ENCODE measurements at places on chromosomes 7 and 10.

DNA sequence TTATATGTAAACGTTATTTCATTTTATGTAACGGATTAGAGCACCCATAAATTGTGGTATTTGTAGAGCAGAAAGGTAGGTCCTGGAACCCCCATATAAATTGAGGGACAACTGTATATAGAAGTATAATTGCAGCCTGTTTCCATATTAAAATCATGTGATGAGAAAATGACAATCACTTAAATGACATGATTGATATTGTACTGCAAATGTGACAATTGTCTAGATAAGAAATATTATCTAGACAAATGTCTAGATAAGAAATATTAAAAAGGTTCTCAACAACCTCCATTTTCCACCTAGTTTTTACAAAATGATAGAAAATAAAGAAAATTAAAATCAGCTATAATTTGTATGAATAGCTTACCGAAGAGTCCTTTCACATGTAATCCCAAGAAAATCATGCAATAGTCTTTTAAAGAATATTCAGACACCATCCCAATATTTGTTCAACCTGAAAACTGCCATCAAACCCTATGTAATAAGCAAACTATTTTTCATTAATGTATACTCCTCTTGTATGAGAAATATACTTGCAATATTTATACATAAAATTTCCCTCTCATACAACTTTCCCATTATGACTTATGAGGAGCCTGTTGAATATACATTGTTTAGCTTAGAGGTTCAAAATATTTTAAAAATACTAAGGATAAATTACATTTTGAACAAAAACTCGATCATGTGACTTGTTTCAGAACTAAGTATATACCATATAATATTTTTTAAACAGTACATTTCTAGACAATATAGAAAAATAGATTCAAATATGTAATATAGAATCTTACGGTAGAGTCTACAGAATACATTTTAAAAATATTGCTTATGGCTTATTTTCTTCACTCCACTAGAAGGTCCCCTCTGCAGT, 153.2 kb downstream of the CRPPA start:
- no peak for DNase-seq

DNA sequence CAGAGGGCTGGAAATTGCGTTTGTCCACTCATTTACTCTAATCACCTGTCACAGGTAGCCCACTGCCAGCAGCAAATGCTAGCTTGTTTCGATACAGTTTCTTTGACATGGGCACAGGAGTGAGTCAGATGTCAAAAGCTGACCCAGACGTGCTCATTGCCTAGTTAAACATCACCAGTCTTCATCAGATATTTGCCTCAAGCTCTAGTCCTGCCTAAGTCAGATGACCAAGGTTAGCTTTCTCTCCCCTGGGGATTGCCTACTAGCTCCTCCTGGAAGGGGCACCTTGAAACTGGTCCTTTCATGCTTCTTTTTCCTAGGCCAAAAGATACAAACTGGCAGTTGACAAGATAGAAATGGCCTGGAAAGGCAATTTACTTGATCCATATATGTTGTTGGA, 35.2 kb downstream of the GPAM start:
- no peak for DNase-seq

- DNase-seq, result no peak
Measured at GRCh38 chr7:80047032-80047431, 87.6 kb upstream of the GNAI1 start.

DNA sequence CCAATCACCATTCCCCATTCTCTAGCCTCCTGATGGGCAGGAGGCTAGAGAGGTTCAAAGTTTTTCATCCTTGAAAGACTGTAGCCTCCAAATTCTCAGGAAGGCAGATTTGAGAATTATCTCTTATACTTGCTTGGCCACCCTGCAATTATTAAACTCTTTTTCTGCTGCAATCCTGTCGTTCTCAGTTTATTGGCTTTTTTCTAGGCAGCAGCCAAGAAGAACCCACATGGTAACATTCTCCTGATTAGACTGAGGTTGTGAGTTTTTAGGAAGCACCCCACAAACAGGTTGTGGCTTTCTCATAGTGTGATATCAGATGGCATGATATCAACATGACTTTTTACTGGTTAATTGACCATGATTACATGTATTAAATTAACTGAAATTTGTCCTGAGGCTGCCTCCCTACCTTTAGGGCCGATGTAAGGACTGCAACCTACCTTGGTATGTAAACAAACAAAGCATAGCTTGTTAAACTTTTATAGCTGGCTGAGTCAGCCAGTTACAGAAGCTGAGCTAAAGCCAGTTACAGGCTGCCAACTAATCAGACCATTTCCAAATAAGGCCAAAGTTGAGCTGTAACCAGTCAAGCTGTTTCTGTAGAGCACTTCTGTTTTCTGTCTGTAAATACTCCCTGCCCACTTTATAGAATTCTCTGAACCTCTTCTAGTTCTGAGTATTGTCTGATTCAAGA, 3.2 kb upstream of the ZNF248 start:
- DNase-seq, result no peak

DNA sequence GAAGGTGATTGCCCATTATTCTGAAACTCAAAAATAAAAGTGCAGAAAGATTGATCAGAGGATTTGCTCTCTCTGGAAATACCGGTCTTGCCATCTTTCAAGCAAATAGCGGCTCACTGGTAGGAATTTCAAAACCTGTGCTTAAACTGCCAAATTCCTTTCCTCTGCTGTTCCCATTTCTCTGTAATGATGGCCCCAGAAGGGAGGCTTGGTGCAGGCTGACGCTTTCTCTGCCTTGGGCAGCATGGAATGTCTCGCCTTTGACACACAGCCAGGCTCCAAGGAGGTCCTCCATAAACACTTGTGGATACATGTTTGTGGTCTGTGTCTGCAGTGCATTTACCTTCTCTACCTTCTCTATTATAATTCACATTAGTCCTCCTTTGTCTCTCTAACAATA, 146.8 kb downstream of the HIBADH start:
- no peak for DNase-seq

DNA sequence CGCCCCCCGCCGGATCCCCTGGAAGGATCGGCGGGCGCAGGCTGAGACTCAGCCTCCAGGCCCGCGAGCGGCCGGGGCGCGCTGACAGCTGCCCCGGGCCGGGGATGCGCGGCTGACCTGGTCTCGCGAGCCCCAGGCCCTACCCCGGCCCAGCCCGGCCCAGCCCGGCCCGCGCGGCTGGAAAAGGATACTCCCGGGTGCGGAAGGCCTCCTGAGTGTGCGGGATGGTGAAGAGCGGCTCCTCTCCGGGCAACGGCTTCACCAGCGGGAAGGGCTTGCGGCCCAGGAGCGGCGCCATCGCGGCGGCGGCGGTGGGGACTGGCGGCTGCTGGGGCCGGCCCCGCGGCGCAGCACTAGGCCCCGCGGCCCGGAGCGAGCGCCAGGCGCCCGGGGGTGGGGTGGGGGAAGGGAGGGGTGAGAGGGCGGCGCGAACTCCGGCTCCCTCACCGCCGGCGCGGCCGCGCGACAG, 423 bp downstream of the BAZ1B start:
- peak; percentile 75 for DNase-seq

DNA sequence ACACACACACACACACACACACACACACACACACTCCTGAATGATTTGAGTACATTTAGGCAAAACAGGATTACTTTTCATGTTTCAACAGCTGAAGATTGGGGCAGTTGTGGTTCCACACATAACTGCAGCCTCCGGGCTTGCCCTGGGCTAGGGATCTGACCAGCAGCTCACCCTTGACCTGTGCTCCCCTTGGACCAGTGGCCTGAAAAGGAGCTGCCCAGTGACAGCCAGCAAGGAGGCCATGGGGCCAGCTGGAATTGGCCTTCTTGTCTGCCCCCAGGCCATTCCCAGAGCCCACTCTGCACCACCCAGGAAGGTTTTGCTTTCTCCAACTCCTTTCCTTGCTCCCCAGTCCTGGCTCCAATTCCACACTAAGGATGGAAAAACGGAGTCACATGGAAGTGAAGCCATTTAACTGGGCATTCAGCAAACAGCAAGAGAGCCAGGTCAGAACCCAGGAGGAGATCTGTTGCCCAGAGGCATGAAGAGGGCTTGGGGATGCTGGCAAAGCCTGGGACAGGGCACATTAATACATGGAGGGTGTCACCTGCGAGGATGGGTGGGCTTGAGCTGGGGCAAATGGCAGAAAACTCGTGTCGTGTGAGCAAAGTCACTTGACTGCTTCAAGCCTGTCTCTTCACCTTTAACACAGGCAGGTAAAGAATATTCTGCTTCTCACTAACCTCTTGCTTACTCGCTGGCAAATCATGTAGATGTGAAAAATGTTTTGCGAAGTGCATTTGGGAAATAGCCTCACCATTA, 61.5 kb upstream of the GDF10 start:
- no peak for DNase-seq

GRCh38 chr7:7793249-7793648, 74.8 kb upstream of the RPA3 start:
- DNase-seq, result no peak

DNA sequence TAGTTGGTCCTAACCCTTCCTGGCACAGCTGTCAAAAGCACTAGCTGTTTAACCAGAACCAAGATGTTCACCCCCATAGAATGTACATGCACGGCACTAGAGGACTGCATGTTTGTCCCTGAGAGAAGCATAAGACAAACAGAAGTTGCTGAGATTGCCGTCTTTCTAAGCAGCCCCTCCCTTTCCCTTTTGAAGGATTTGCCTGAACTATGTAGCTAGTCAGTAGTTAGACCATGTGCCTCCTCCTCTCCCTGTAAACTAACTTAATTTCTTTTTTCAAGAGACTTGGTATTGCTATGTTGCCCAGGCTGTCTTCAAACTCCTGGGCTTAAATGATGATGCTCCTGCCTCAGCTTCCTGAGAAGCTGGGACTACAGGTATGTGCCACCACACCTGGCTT, 40.7 kb downstream of the TBC1D12 start:
- DNase-seq, result no peak
